Activated CD4-positive, alpha-beta T cell treated with anti-CD3 and anti-CD28 coated beads, Interleukin-2, amount 10 ng/mL, durations not matched to agents 7 days and 5 days (primary cell): ENCODE measurements at places on chromosomes 16 and 17.

GRCh38 chr16:83727018-83727417 is 80.8 kb upstream of the HSBP1 start:
- H3K4me3 ChIP-seq = no peak overlapping the region
- H3K27ac ChIP-seq = no peak overlapping the region
- H3K27me3 ChIP-seq = no peaks in the 10 kb centered on the region
- peaks cover 8% of the 10 kb centered on the region for H3K4me1 ChIP-seq

DNA sequence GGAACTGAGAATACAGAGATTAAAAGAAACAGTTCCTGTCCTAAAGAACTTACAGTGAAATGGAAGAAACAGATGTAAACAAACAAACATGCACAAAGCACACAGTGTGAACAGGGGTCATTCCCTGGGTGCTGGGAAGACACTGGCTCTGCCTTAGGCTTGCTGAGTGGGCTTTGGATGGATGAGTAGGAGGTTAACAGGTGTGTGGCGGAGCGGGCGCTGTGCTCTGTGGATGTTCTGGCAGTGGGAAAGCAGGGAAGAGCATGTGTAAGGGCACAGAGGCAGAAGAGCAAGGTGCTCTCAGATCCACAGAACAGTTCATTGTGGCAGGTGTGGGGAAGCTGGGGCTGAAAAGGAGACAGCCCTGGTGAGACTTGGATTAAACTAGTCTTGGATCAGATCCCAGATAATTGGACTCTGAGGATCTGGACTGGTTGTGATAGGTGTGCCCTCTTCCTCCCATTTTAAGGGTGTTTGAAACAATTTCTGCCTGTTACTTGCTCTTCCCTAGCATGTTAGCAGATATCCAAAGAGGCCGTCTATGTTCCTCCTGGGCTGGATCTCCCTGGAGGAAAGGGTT is 8.1 kb downstream of the HROB start:
- H3K36me3 ChIP-seq = peaks cover 27% of the 10 kb centered on the region
- peaks cover 19% of the 10 kb centered on the region for H3K4me1 ChIP-seq
- no peak overlapping the region for H3K4me3 ChIP-seq
- DNase-seq = no peak

- H3K36me3 ChIP-seq = peaks cover 24% of the 10 kb centered on the region
- no peaks in the 10 kb centered on the region for H3K27me3 ChIP-seq
- H3K4me3 ChIP-seq = no peak overlapping the region
- H3K4me1 ChIP-seq = peaks cover 45% of the 10 kb centered on the region
- H3K27ac ChIP-seq = no peak overlapping the region
Observed at GRCh38 chr17:78766743-78767294, 15.3 kb downstream of the CYTH1 start.

DNA sequence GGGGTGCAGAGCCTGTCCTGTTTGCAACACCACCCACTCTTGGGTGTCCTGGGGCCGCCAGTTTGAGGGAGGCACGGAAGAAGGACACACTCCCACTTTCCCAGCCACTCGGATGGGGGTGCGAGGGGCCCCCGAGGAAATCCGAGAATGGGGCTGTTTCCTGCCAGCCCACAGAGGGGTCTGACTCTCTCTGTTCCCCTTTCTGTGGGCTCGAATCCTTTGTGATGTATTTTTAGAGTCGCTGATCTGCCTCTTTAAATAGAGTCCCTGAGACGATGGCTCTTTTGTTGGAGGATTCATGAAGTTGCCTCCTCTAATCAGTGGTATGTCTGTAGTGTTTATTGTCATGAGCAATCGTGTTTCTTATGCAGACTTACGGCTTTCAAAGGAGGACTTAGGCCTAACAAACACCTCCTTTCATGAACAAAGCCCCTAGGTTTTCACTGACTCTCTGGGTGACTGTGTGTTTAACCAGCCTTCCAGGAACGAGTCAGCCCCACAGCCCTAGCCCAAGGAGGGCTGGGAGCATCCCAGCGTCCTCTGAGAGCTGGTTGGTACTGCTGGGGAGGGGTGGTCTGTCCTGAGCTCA is 29.1 kb downstream of the CIBAR2 start:
- H3K27me3 ChIP-seq = no peaks in the 10 kb centered on the region
- no peak overlapping the region for H3K4me3 ChIP-seq
- H3K4me1 ChIP-seq = peaks cover 12% of the 10 kb centered on the region

DNA sequence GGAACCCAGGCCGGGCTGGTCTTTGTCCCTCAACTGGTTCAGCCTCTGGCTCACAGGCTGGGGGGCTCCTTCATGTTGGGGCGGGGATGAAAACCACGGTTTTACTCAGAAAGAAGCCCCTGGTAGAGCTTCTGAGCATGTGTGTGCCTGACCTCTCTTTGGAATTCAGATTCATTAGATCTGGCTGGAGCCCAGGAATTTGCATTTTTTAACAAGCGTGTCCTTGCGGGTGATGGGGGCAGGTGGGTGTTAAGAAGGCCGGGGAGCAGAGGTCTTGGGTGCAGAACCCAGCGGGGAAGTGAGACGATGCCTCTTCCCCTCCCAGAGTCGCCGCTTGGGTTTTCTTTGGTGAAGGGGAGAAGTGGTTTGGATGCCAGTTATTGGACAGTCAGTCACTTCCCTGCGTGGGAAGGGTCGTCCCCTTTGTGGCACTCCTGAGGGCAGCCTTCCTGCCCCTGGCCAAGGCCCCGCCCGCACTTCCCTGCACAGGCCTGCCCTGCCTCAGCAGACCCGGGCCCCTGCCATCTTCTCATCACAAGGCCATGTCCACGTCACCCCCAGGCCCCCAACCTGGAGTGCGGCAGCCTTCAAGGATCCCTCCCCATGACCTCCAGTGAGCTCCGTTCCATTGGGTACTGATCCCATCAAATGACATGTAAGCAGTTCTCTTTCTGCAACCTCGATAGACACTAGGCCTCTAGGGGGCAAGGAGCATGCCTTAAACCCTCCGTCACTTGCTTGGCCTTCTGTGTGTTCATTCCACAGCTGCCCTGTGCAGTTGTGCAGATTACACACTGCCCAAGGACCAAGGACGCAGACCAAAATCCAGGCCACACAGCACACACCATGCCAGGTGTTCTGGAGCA is 177.7 kb upstream of the CIBAR2 start:
- no peaks in the 10 kb centered on the region for H3K4me1 ChIP-seq
- no peak overlapping the region for H3K4me3 ChIP-seq
- DNase-seq = no peak
- no peak overlapping the region for H3K27ac ChIP-seq
- H3K36me3 ChIP-seq = no peaks in the 10 kb centered on the region

DNA sequence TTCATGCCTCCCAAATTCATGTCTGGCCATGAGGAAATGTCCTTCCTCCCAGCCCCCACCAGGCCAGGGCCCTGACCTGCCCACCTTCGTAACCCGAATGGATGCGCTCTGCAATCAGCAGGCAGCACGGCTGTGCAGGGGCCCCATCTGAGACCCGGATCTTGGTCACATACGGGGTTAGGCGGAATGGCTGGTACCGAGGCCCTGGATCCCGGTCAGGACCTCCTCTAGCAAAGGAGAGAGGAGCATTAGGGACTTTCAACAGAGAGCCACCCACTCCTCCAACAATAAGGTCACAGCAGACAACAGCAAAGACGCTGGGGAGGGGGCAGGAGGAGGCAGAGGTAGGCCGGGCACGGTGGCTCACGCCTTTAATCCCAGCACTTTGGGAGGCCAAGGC is 3.6 kb downstream of the PER1 start:
- no peak overlapping the region for H3K27ac ChIP-seq
- no peaks in the 10 kb centered on the region for H3K27me3 ChIP-seq
- no peak overlapping the region for H3K4me3 ChIP-seq
- DNase-seq = no peak
- H3K36me3 ChIP-seq = peaks cover 31% of the 10 kb centered on the region

DNA sequence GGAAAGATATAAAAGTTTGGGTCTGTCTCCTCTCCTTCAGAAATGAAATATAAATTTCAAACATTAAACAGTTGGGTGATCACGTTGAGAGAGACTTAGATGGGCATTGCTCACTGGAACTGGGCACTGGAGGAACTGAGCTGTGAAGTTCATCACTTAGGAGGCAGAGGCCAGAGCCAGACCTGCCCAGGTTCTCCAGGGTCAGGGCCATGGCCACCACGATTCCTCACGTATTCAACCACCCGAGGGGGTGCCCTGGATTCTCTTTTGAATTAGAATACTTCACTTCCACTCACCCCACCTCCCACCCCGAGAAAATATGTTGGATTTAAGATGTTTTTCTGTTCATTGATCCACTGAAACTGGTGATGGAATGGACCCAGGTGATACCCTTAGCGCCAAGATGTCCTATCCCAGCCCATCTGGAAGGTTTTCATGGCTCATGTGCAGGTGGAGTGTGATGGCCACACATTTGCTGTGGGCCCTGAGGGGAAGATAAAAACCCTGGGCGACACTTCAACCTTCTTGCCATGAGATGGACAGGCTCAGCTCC is 6.1 kb downstream of the PRR29 start:
- H3K36me3 ChIP-seq = peaks cover 40% of the 10 kb centered on the region
- H3K4me1 ChIP-seq = peaks cover 37% of the 10 kb centered on the region
- no peaks in the 10 kb centered on the region for H3K27me3 ChIP-seq
- peak overlapping the region; percentile 13 for H3K27ac ChIP-seq

DNA sequence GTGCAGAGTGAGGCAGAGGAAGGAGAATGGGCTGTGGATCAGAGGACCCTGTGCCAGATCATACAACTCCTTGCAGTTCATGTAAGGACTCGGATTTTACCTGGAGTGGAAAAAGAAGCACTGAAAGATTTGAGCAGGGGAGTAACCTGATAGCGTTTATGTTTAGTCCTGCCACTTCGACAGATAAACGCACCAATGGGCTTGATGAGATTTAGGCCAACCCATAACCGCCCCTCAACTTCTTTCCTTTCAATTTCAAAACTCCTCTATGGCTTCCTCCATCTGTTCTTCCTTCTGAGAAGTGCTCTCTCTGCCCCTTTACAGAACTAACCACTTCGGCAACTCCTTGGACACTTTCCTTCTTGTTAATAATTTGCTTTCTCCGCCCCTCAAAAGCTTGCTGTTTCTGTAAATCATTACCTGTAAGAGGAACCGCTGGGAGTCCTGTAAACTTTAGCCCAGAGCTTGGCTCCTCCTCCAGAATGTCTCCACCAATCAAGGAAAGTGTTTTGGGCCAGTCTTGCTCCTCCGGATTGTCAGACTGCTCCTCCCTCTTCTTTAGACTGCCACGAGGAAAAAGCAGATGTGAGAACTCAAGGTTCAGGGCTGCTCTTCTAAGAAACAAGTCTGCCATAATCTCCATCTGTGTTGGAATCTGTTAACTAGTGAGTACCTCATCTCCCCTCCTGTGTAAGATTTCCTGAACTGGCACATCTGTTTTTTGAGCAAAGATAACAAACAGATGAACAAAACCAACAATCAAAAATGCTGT is at the start of gene ACSM3:
ACSM3 (plus strand) TSS at position 554 of the 772 bp plus-strand sequence. CDS start 6,021 bp downstream, outside the sequence.
- H3K27me3 ChIP-seq = no peaks in the 10 kb centered on the region
- DNase-seq = peak; percentile 79
- H3K4me1 ChIP-seq = peaks cover 28% of the 10 kb centered on the region
- peaks cover 12% of the 10 kb centered on the region for H3K36me3 ChIP-seq

- H3K27ac ChIP-seq = no peak overlapping the region
- no peaks in the 10 kb centered on the region for H3K36me3 ChIP-seq
- no peak for DNase-seq
- peaks cover 18% of the 10 kb centered on the region for H3K27me3 ChIP-seq
Observed at GRCh38 chr17:50768346-50768761, 1.0 kb upstream of the ANKRD40CL start.
